D721Med (cell line): ENCODE measurements at places on chromosomes 7 and 10.

DNA sequence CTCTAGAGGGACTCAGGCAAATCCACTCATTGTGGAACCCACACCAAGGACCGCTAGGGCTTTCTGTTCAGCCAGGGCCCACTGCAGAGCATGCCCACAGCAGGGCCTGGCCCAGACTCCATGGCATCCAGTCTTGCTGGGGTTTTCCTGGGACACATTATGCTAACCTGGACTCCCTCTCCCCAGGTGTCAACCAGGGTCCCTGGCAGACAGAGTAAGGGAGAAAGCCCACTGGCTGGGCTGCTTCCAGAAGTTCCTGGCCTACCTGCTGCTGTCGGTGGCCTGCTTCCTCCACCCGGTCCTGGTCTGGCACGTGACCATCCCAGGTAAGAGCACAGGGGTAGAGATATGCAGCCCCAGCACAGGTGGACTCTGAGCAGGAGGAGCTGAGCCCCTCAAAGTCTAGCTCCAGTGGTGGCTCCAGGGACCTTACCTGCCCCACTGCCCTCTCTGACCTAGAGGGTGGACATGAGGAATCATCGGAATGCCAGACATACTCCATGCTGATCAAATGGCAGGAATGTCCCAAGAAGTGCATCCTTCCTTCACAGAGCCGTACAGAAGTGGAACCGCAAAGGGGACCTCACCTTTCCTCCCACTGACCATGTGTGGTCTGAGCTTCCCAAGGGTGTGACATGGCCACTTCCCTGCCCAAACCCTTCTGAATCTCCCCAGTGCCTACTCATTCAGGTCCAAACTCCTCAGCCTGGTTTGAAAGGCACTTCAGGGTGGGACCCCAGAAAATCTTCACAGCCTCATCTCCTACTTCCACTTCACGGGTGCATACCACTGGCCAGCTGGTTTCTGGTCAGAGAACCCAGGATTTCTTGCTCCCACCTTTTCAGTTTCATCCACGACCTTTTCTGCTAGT is 22.5 kb downstream of the TMEM72 start:
- DNase-seq = no peak

GRCh38 chr7:112212571-112212970 is 6.1 kb downstream of the ZNF277 start:
- no peak for DNase-seq

- DNase-seq = no peak
These were observed 38.4 kb downstream of the ANK3 start for GRCh38 chr10:60351191-60351853.

DNA sequence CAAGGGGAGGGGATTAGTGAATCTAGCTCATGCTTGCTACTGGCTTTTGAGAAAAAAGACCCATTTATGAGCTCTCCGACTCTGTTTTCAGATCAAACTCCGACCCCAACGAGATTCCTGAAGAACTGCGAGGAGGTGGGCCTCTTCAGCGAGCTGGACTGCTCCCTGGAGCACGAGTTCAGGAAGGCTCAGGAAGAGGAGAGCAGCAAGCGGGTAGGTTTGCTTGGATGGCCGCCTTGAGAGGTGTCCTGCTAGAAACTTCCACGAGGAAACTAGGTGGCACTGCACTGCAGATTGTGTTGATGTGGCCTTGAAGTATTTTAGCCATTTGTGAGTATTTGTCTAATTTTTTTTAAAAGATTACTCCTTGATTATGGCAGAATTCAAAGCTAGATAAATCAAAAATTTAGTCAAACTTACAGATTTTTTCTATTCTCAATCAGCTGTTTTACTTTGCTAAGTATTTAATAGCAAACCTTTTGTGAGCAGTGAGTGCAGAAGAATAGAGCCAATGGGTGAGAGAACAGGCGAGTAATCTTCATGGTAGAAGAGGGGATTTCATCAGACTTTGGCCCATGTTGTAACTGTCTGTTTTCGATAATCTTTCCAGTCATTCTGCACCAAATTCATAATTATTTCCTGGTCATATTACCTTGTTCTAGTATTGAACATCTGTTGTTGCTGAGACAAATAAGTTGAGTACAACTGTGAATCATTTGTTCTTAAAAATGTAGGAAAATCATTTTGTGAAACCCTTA is 95.4 kb downstream of the CREB5 start:
- no peak for DNase-seq

DNA sequence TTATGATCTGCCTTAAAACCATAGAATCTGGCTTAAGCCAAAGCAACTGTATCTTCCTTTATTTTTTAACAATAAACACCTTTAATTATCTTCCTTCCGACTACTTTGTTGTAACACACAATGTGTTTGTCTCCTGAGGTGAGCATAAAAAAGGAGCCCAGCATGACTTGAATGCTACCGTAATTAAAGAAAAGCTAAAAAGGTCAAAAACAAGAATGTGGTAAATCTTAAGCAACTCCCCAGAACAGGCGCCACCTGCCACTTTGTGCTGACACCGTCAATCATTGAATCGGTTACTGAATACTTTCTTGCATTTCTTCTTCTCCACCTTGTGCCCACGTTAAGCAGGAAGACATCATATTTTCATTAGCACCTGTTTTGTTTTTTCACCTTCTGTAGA is 569.9 kb upstream of the C7orf33 start:
- no peak for DNase-seq

DNA sequence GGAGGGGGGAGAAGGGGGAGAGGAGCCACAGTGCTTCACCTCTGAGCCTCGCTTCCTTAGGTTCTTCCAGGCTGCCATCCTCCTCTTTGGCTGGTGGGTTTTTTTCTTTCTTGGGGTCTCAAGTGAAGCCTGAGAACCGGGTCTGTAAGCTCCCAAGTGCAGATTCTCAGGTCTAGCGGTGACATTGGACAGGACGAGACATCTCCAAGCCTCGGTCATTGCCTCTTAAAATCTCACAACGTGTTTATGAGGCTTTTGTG is 817 bp upstream of the IL15RA start:
- no peak for DNase-seq

GRCh38 chr10:101258179-101258885 is 29.1 kb upstream of the LBX1 start:
- DNase-seq = no peak

DNA sequence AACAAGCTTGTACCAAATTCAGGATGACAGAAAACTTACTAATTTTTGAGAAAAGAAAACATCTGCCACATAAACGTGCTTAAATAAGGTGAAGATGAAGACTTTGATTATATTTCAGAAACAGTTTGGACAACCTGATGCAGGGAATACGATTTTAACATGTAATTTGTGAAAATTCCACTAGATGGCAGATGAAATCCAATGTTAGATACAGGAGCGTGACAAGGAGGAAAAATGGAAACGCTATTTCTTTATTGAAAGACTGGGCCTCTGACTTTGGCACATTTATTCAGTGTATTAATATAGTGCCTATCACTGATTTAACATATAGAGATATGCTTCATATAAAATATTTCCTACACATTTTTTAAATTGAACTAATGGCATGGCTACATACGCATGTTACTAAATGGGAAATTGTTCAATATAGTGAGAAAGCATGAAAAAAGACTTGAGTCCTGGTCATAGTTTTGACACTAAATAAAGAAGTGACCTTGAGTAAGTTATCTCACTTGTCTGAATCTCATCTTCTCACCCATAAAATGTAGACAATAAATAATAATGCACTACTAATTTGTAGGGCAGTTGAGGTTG is 60.7 kb downstream of the CD36 start:
- no peak for DNase-seq

DNA sequence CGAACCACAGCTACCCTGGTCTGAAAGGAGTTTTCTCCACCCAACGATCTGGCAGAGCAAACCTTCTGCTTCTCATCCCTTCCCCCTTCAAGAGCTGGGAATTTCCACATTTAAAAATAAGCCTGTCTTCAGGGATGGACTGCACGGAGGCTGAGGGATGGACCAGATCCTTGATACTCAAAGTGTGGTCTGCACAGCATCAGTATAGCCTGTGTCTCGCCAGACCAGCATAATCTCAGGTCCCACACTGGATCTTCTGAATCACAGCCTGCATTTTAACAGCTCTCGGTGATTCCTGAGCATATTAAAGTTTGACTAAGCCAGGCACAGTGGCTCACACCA is 7.1 kb downstream of the KCNMA1 start:
- DNase-seq = no peak

- DNase-seq = no peak
These were observed 99.5 kb upstream of the ABI1 start for GRCh38 chr10:26960308-26960707.

DNA sequence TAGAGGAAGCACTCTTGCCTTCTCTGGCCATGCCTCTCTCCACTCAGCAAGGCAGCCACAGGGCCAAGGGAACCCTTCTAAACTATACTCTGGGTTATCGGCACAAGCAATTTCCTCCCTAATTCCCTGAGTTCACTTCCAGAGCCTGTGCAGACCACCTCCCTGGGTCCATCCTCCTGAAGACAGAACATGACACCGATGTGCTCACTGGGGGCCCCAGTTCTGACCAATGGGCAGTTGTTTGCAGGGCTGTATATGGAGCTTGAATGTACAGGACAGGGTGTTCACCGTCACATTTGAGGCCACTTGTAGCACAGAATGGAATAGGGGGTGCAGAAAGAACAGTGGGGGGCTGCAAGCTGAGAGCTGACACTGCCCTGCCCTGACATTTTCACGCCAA is 77.7 kb downstream of the TFEC start:
- DNase-seq = no peak

GRCh38 chr10:46546591-46547540 is 9.6 kb downstream of the GPRIN2 start:
- DNase-seq = no peak

- DNase-seq = no peak
These were observed 33.6 kb downstream of the DNMBP start for GRCh38 chr10:99975942-99976809.

- no peak for DNase-seq
These were observed 222.5 kb upstream of the PITRM1 start for GRCh38 chr10:3395041-3395440.

- DNase-seq = no peak
These were observed 527.4 kb upstream of the VSTM2A start for GRCh38 chr7:54014765-54015164.

GRCh38 chr10:78451592-78451991 is 417.9 kb downstream of the RPS24 start:
- DNase-seq = peak; percentile 54

DNA sequence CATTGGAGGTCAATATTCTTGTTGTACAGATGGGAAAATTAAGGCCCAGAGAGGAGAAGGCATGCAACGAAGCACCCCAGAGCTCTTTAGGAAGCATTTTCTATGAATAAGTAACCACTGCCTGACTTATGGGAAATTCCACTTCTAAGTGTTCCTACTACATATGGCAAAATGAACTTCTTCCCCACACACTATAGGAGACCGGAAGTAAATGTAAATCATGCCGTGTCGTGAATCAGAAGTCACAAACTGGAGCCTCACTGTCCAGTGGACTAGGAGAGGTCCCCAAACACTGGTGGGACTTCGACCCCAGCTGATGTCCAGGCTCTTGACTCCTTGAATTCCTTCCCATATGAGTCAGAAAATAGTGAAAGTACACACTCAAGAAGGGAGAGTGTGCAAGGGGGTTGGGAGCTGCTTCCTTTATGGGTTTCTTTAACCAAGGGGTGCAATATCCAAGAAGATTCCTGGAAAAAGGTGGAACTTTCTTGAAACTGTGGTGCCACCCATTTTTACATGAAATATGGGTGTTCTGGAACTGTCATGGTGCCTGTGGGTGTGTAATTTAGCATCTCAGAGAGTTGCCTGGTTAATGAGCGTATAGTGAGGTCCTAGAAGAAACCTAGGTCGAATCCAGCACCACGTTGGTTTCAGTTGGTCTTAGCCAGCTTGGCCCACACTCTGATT is 6.7 kb downstream of the RASSF4 start:
- DNase-seq = no peak

- DNase-seq = no peak
These were observed 234.7 kb downstream of the GFRA1 start for GRCh38 chr10:116038259-116038658.

GRCh38 chr7:55533050-55533728 is 39.1 kb downstream of the VOPP1 start:
- DNase-seq = no peak

DNA sequence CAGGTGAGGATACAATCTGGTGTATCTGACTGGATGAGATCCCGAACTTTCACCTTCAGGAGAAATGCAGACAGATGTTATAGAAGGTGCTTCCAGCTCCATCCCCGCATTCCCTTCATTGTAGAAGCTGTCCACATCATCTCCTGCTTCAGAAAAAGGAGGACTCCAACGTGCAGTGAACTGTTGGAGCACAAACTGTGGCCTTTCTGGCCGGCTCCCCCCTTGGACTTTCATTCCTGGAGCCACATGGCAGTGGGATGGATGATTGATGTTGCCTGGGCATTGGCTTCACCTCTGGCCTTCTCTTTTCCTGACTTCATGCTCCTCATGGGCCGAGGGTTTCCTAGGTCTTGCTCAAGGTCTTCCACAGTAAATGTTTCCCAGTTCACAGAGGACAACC is 29.6 kb upstream of the ZNF273 start:
- DNase-seq = peak; percentile 9

- DNase-seq = no peak
These were observed 59.5 kb downstream of the AGK start for GRCh38 chr7:141610671-141611070.

GRCh38 chr10:121570315-121570714 is 27.9 kb downstream of the FGFR2 start:
- DNase-seq = no peak

DNA sequence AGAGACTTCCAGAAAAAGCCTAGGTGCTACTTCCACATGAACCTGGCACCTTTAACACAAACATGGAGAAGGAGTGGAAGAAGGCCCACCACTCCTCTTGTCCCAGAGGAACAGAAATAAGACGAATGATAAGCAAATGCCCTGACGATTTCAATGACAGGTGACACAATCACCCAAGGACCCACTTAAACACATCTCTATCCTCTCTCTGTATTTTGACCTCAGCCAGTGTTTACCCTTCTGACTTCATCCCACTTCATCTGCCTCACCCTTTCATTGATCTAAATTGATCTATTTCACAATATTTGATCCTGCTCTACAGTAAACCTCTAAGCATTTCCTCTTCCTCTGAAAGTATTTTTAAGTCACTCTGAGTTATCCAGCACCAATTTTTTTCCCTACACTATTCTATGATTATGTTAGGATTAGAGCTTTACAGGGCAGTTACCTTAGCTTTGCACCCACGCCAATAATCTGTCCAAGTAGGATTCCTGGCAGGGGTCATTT is 9.1 kb downstream of the GOT1 start:
- DNase-seq = no peak

DNA sequence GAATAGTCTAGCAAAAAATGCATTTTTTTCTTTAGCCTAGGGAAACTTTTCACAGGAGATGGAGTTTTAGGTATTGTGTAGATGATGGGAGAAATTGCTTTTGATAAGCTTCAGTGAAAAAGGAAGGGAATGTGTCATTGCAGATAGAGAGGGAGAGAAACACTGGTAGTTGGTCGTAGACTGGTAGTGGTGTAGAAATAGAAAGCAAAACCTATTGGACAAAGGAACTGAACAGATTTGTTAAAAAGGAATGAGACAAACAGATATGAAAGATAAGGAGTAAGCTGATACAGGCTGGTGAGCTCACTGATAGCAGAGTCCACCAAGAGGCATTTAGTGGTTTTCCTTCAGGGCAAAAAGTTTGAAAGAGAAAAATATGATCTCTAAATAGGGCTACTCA is 94.3 kb downstream of the ZEB1 start:
- DNase-seq = no peak
